ENCODE measurements at places on chromosomes 1 and 21. TPM values are rescaled to one million over a fixed set of nuclear protein-coding genes. Genes with fewer than 3 reads are reported as not detected.

The LCE1C gene
- total RNA-seq = not detected

The PEA15 gene
- 266 TPM for total RNA-seq

The PRAMEF20 gene
- total RNA-seq = not detected

The TNFRSF18 gene
- total RNA-seq = not detected

The AKNAD1 gene
- not detected for total RNA-seq

The OR2W3 gene
- 1.7 TPM for total RNA-seq

The ELAPOR1 gene
- 0.85 TPM for total RNA-seq

The IL20 gene
- not detected for total RNA-seq

The CD1E gene
- total RNA-seq = not detected

The AMY2B gene
- total RNA-seq = 10.3 TPM

The HJV gene
- not detected for total RNA-seq

The MAP1LC3C gene
- total RNA-seq = 0.61 TPM

The LCE2C gene
- total RNA-seq = not detected

The KISS1 gene
- not detected for total RNA-seq

The LEFTY2 gene
- total RNA-seq = not detected

The C1orf198 gene
- total RNA-seq = 431 TPM

The CELF3 gene
- not detected for total RNA-seq

The TIE1 gene
- not detected for total RNA-seq

The PHLDA3 gene
- total RNA-seq = 78.7 TPM

The LENEP gene
- not detected for total RNA-seq

The IGFN1 gene
- total RNA-seq = not detected

The RAB4A gene
- 15.9 TPM for total RNA-seq

The CD244 gene
- total RNA-seq = not detected

The VANGL2 gene
- 0.12 TPM for total RNA-seq

The FCGR1A gene
- not detected for total RNA-seq

The GSTM1 gene
- total RNA-seq = 18.3 TPM

The ADCY10 gene
- not detected for total RNA-seq

The MARCKSL1 gene
- 4.5 TPM for total RNA-seq

The SLC45A3 gene
- 0.73 TPM for total RNA-seq

The HSD3B1 gene
- total RNA-seq = not detected

The TUFT1 gene
- total RNA-seq = 24.7 TPM

The CTSK gene
- total RNA-seq = 383 TPM

The PHTF1 gene
- total RNA-seq = 40.1 TPM

The RNU1-2 gene
- under 0.01 TPM for total RNA-seq

The PCP4 gene
- total RNA-seq = not detected

The FAM229A gene
- 1.2 TPM for total RNA-seq

The LCE3D gene
- not detected for total RNA-seq

The PPIE gene
- 26.3 TPM for total RNA-seq

The CDKN2C gene
- 60.8 TPM for total RNA-seq

The TRIM62 gene
- total RNA-seq = 7.3 TPM

The CPT2 gene
- 20.1 TPM for total RNA-seq

The TMEM82 gene
- total RNA-seq = not detected

The ARHGEF16 gene
- not detected for total RNA-seq

The HSF2BP gene
- 2.3 TPM for total RNA-seq

The SELE gene
- not detected for total RNA-seq

The GUCA2A gene
- total RNA-seq = not detected

The LAD1 gene
- total RNA-seq = 0.16 TPM

The CENPF gene
- 6.8 TPM for total RNA-seq

The NHLH1 gene
- total RNA-seq = 0.12 TPM

The SPATA45 gene
- not detected for total RNA-seq

The AIM2 gene
- not detected for total RNA-seq

The C1QA gene
- not detected for total RNA-seq

The ZNF695 gene
- 0.81 TPM for total RNA-seq

The C1orf141 gene
- total RNA-seq = not detected
